Stimulated activated CD8-positive, alpha-beta memory T cell treated with anti-CD3 and anti-CD28 coated beads, Interleukin-7, amount 100 ng/mL, for 1 hour (primary cell): ENCODE measurements at places on chromosomes 7 and 10.
A peak's percentile ranks its signal among the peaks of the same experiment; 100 is the strongest.

DNA sequence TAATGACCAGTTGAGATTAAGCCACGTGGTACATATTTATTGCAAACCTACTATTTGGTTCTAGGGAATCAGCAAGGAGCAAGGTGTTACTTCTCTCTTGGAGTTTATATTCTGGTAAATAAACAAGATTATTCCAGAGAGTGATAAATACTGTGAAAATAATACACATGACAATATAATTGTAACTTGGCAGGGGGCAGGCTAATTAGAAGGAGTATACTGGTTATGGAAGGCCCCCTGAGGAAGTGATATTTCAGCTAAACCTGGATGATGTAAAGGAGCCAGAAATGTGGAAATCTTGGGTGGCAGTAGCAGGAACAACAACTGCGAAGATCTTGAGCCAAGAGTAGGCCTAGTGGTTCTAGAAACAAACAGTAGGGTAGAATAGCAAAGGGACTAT, 111.8 kb downstream of the SDK1 start:
- no peak for DNase-seq

GRCh38 chr10:33117230-33117629, 159.2 kb upstream of the ITGB1 start:
- DNase-seq, result no peak

DNA sequence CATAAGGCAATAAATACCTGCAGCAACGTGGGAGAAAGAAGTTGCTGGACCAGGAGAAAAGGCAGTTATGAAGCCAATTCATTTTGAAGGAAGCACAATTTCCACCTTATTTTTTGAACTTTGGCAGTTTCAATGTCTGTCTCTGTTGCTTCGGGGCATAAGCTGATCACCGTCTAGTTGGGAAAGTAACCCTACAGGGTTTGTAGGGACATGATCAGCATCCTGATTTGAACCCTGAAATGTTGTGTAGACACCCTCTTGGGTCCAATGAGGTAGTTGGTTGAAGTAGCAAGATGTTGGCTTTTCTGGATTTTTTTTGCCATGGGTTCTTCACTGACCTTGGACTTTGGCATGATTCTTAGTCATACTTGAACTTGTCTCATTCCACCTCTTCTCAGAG, 13.0 kb downstream of the DUSP5 start:
- no peak for DNase-seq

DNA sequence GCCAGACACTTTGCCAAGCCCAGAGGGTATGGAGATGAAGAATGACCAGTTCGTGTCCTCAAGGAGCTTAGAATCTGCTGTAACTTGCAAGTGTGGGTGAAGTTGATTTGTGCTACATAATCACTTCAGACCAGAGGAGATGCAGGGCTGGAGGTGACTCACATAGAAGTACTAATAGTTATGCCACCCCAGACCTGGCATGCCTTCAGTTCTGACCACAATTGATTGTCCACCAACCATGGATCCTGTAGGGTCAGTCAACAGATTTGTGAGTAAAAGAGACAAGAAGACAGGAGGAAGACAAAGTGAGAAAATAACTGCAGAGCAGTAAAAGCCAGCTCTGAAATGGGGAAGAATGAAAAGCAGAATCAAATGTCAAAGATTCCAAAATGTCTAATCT, 51.2 kb upstream of the BMPER start:
- DNase-seq, result no peak

DNA sequence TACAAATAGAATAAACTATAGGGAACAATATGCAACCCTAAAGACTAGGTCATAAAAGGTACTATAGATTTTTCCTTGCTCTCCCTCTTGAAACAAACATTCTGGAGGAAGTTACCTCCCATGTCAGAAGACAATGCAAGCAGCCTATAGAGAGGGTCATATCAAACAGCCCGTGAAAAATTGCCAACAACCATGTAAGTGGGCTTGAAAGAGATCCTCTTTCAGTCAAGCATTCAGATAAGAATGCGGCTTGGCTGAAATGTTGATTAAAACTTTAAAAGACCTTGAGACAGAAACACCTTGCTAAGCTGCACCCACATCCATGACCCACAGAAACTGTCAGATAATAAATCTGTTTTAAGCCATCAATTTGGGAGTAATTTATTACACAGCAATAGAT, 526.6 kb upstream of the GHITM start:
- DNase-seq, result no peak

DNA sequence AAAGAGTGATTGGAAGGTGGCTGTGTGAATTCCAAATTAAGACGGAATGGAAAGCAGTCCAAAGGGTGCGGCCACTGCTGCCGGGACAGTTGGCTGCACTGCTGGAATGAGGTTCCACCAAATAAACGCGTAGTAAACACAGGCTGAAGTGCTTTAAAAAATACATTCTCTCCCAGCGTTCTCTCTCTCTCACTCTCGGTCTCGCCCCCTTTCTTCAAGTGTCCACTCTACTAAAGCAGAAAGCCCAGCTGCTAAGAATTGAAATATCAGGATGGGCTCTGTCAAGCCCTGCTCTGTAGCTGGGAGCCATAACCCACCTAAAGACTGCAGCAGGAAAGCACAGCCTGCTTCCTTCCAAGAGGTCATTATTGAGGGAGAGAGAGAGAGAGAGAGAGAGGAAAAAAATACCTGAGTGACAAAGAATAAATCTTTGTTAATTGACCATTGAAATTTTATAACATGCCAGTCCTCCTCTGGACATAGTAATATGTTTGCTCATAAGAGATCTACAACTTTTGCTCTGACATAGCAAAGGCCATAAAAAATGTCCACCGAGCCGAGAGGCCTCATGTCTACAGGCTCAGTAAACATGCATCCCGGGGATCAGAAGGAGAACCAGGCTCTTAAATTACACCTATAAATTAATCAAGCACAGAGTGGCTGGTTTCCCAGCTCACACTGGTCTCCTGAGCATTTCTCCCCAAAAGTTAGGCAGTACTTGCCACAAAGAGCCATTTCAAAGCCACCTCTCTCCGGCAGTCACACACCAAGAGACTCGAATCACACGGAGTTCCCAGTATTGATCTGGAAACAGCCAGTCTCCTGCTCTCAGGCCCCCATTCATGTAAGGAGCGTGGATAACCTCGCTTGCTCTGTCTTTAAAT, 72.8 kb downstream of the FGFR2 start:
- DNase-seq, result no peak

DNA sequence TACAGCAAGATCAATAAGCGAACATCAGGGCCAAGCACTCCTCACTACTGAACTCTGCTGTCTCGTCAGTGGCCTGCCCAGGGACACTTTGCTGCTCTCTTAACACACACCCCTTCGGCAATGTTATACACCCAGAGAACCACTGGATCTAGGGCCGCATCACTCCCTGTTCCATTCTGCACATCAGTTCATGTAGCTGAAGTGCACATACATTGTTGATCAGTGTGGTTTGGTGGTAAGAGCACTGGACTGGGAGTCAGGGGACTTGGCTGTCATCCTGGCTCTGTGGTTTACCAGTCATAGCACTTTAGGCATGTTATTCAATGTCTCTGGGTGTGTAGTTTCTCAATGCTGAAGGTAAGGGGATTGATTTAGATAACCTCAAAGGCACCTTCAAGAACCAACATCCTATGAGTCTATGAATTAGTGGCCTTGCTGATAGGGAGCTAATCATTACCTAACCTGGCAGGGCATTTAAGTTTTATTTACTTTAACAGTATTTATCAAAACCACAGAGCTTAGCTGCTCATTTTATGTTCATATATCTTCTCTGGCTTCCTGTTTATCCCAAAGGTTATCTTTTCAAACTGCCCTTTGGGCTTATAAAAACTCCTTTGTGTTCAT, 24.8 kb downstream of the DUSP5 start:
- no peak for DNase-seq

DNA sequence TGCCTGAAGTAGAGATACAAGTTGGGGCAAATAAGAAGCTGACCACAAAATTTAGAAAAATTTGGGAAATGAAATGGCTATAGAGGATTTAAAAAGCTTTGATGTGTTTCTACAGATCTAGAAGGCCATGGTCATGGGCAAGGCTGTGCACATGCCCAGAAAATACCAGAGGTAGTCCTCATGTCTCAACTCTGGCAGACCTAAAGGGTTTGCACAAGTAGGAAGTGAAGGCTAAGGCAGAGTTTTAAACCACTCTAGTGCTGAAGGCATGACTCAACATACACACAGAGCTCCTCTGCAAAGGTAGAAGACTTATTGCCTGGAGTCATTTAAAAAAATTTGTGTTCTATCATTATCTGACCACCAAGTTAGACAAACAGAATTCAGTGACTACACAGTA, 364.6 kb downstream of the CCSER2 start:
- DNase-seq, result no peak

GRCh38 chr10:60848126-60848525, 69.8 kb downstream of the CDK1 start:
- no peak for DNase-seq

DNA sequence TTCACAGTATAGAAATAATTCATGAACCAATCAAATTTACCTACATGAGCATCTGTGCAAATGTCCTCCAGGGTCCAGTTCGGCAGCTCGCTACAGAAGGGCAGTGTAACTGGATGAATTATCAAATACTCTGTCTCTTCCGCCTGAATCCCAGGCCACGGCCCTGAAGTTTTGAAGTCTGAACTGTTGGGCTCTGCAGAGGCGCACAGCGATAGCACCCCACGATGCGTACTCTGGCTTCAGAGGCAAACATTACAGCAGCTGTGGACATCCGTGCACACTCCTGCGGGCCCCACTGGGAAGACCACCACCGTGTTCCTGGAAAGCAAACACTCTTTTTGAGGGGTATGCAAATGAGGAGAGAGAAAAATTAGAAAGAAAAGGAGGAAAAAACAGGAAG, 259.8 kb upstream of the TCERG1L start:
- DNase-seq, result no peak

- no peak for DNase-seq
Observed at GRCh38 chr7:137940656-137941518, 61.0 kb downstream of the CREB3L2 start.

DNA sequence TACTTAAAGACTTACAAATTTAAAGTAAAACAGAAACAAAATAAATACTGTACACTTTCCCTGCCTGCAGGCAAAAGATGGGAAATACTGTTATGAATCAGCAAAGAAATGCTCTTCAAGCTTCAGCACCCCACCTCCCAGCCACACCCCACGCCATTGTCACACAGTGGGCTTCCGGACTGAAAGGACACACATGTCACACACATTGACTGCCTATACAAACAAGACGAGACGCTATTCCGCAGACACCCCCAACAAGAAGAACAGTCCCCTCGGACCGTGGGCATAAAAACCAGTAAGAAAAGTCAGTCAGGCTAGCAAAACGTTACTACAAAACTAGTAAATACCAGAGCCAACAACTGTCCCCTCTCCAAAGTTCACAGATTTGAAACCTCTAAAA, 22.2 kb upstream of the PARP12 start:
- no peak for DNase-seq

GRCh38 chr7:152924238-152924637, 164.7 kb downstream of the ACTR3B start:
- DNase-seq, result no peak

- DNase-seq, result peak; percentile 29
Observed at GRCh38 chr10:84267503-84268126, 22.8 kb downstream of the RGR start.

GRCh38 chr10:31358688-31359330, 39.8 kb downstream of the ZEB1 start:
- DNase-seq, result no peak
